Muscle of back (tissue), 13 donors: ENCODE measurements at places on chromosomes 7 and 10. TPM values are rescaled to one million over a fixed set of nuclear protein-coding genes. Genes with fewer than 3 reads are reported as not detected.
A peak's percentile ranks its signal among the peaks of the same experiment; 100 is the strongest.

GRCh38 chr7:32059289-32060011, 10.8 kb downstream of the PDE1C start:
- peak; percentile 30 for DNase-seq

- DNase-seq, result no peak
These were observed 186.1 kb upstream of the SLC26A5 start for GRCh38 chr7:103632005-103632639.

GRCh38 chr10:86545101-86545500, 23.5 kb upstream of the WAPL start:
- no peak for DNase-seq

GRCh38 chr7:40199076-40199802, 64.4 kb downstream of the SUGCT start:
- DNase-seq, result no peak

DNA sequence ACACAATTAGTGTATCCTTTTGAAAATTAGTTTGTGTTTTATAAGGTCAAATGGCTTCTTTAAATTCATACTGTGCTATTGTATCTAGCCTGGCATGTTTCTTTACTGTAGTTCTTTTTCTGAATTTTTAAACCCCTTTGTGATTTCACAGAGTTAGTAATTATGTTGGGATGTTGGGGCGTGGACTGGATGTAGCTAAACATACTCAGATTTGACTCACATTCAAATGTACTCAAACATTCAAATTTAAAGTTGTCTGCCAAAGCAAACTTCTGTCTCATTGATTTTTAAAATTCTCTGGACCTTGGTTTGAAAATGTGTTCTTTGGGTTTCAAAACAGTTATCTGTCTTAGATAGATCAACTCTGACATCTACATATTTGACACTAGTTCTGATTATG, 7.2 kb upstream of the NRP1 start:
- DNase-seq, result no peak

DNA sequence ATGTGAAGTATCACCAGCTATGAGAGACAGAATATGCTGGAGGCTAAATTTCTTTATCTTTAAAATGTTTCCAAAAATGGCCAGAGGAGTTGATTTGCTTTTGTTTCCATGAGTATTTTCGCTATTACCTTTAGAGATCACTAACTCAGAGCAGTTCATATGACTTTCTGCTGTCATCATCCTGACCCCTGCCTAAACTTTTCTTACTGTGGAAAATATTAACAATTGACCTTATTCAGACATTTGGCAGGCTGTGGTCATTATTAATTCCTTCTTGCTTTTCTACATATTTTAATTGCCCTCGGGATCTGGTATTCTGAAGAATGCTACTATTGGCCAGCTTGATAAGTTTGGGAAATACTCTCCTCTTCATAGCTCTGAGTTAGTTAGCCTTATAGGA, 156.5 kb downstream of the EXOC4 start:
- DNase-seq, result no peak

DNA sequence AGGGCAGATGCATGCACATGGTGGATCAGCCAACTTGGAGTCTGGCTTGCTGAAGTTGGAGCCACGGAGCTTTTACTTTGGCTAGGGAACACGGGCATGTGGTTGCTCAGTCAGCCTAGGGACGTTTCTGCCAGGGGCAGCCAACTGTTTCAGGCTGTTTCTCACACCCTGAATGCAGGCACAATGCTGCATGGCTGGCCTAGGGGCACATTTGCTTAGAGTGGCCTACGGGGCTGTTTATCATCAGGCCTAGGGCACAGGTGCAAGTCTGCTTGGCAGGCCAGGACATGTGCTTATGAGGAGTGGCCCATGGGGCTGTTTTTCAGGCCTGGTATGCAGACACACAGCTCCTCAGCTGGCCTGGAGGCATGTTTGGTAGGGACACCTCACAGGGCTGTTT, 107.4 kb downstream of the GSAP start:
- DNase-seq, result no peak

- peak; percentile 2 for DNase-seq
These were observed 12.3 kb upstream of the SLC26A3 start for GRCh38 chr7:107815254-107815882.

DNA sequence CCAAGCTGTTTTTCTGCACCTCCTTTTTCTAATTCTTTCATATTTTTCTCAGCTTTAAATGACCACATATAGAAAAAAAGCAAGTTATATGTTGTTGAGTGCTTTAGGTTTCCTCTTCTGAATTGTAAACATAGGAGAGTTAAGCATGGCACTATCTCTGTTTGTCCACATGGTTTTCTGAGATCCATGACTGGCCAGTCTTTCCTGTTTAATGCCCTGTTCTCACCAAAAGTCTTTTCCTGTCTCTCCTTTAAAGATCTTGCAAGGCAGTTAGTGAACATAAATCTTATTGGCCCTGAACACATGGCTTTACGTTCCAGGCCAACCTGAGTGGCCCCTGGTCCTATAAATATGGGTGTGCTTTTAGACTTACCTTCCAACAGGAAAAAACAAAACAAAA, 19.4 kb downstream of the TRPV5 start:
- no peak for DNase-seq

GRCh38 chr7:27111042-27111750, 8.7 kb upstream of the HOXA2 start:
- peak; percentile 79 for DNase-seq

GRCh38 chr7:79285756-79286155, 167.7 kb downstream of the MAGI2 start:
- DNase-seq, result no peak

DNA sequence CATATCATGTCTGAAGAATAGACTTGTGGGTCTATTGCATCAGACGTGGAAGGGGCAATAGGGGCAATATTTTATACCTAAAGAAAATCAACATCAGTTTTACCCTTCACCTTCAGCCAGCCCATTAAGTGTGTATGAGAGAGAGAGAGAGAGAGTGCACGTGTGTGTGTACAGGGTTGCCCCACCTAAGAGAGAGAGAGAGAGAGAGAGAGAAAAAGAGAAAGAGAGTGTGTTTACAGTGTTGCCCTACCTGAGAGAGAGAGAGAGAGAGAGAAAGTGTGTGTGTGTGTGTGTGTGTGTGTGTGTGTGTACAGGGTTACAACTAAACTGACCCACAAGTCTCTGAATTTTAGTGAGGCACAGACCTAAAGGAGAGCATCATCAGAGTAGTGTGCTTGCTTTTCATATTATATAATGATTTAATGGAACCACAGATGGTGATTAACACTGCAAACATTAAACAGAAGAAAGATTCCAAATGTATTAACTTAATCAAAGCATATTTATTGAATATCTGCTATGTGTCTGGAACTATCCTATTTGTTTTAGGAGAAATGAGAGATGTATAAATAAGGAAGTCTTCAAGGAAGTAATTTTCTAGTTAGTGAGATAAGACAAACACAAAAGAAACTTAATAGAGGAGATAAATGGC, 66.8 kb downstream of the CD36 start:
- DNase-seq, result no peak

GRCh38 chr10:112168733-112169132, 14.8 kb downstream of the GPAM start:
- DNase-seq, result no peak

DNA sequence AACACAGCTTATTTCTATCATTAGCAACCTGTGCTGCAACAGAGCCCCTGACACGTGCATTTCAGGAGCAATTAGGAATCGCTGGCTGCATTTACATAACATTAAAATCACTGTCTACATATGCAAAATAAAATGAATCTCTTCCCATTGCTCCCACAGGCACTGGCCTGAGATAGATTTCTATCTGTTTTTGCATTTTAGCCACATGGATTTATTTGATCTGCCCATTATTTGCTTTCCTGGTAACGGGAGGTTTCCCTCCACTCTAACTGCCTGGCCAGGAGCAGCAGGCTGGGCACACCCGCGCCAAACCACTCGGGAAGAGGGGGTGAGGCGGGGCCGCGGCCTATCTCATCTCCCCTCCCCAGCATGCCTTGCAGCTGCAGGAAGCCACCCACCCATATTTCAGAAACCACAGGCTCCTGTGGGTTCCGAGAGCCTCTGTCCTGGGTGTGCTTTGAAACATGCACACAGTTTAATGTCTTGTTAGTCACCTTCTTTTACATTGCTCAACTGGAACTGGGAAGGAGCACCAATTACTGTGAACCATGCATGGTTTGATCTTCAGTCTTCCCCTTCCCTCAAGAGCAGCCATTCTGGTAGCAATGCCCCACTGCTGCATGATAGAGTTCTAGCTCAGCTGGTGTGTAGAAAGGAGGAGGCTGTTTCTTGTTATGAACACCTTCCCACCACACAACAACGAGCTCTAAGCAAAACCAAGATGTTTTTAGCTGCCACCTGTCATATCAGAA, 37.7 kb upstream of the IKZF1 start:
- no peak for DNase-seq

- no peak for DNase-seq
These were observed 35.5 kb upstream of the PARD3 start for GRCh38 chr10:34850558-34850957.

DNA sequence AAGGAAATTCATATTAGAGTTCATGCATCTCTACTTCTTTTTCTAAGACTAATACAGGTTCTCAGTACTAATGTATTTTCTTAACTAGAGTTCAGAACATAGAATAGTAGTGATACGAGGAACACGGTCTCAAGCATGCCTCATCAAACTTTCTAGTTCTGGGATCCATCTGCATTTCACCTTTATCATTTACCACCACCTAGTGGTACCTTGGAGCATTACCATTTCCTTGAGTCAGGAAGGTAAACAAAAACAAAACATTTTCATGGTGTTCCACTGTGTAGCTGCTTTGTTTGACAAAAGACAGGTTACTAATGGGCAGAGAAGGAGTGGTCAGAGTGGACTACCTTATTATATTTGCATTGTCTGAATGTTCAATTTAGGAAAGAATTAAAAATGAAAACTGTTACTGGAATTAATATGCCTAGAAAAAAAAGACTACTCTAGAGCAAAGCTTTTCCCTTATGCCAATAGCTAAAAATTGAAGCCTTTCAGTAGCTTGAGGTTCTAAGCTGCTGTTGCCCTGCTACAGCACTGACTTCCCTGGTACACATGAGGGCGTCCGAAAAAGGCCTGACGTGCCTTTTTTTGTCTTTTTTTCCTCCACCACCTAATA, 44.5 kb downstream of the STARD3NL start:
- DNase-seq, result peak; percentile 43

DNA sequence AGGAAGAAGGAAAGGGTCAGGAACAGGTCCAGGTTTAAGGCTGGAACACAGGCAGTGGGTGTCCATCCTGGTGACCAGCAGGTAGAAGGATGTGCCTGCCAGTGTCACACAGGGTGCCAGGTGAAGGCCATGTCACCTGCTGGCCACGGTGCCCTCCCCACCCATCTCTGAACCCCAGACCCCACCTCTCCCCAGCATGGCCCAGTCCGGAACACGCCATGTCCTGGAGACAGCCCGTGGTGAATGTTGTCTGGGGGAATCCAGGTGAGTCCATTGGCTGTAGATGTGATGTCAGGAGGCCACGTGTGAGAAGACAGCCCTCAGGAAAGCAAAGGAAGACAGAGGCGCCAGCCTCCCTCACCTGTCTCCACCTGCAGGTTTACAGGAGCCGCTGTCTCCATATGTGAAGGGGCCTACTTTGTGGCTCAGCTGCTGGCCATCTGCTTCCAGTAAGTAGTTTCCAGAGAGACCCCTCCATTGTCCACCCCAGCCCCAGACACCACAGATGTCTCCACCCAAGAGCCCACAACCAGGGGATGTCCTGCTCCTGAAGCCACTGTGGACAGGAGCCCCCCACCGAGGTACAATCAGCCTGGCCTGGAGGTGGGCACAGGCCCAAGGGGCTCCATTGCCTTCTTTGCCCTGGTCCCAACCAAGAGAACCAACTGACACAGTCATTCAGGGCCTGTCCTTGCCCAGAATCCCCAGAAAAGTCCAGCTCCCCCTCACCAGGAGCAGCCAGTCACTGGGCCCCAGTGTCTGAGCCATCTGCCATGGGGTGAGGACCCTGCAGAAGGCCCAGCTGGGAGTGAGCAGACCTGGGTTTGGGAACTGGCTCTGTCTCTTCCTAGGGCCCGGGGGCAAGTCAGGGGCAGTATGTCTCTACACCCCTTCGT, 20.7 kb downstream of the TMEM72 start:
- no peak for DNase-seq

DNA sequence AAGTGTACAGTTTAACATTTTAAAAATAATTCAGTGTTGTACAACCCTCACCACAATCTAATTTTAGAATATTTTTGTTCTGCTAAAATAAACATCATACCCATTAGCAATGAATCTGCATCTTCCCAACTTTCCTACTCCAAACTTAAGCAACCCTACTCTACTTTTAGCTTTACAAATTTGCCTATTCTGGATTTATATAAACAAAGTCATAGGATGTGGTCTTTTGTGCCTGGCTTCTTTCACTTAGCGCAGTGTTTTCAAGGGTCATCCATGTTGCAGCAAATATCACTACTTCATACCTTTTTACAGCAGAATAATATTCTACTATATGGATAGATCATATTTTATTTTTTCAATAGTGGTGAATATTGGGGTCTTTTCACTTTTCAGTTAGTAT, 18.9 kb downstream of the CALML3 start:
- DNase-seq, result no peak

GRCh38 chr7:7988706-7989105, 20.1 kb downstream of the GLCCI1 start:
- DNase-seq, result no peak

DNA sequence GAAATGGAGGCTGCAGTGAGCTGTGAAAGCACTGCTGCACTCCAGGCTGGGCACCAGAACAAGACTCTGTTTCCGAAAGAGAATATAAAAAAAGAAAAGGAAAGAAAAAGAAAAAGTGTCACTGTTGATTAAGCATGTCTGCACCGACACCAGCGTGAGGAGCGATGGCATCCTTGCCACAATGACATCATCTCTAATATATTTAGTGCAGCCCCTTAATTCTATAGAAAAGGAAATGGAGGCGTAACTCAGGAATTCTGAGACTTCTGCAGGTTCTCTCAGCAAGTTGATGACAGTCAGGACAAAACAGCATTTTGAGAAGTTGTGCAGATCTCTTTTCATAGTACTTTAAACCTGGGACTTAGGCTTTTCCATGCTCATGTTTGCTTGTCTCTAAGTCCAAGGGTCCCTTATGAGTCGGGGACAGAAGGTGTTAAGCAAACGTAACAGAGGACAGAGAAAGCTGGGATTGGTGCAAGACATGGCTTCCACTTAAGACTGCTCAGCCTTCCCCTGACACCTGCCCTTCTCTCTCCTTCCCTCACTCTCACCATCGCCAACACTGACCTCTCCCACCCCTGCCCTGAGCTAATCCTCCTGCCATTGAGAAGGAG, 16.9 kb upstream of the ANKRD1 start:
- no peak for DNase-seq

GRCh38 chr7:95427914-95428516, 6.8 kb downstream of the PON2 start:
- DNase-seq, result no peak

The MMRN2 gene
- polyA plus RNA-seq, result 24.4 TPM

The PDE6C gene
- polyA plus RNA-seq, result 2.2 TPM

The OSBPL3 gene
- 2.9 TPM for polyA plus RNA-seq

The ANXA11 gene
- polyA plus RNA-seq, result 108 TPM

The OGDHL gene
- 0.48 TPM for polyA plus RNA-seq

The TMEM196 gene
- not detected for polyA plus RNA-seq

The KIF20B gene
- 8.2 TPM for polyA plus RNA-seq

The HOXA11 gene
- 6.9 TPM for polyA plus RNA-seq

The PNLIPRP3 gene
- polyA plus RNA-seq, result 0.08 TPM

The NPFFR1 gene
- polyA plus RNA-seq, result 0.04 TPM

The CHCHD1 gene
- polyA plus RNA-seq, result 27.8 TPM

The TSPAN12 gene
- polyA plus RNA-seq, result 73.4 TPM

The HMX2 gene
- polyA plus RNA-seq, result not detected

The KLLN gene
- 0.44 TPM for polyA plus RNA-seq

The LARP4B gene
- 47.9 TPM for polyA plus RNA-seq
